Aorta (tissue), 5 donors: ENCODE measurements at places on chromosomes 3 and 15. TPM values are rescaled to one million over a fixed set of nuclear protein-coding genes. Genes with fewer than 3 reads are reported as not detected.
A peak's percentile ranks its signal among the peaks of the same experiment; 100 is the strongest.

DNA sequence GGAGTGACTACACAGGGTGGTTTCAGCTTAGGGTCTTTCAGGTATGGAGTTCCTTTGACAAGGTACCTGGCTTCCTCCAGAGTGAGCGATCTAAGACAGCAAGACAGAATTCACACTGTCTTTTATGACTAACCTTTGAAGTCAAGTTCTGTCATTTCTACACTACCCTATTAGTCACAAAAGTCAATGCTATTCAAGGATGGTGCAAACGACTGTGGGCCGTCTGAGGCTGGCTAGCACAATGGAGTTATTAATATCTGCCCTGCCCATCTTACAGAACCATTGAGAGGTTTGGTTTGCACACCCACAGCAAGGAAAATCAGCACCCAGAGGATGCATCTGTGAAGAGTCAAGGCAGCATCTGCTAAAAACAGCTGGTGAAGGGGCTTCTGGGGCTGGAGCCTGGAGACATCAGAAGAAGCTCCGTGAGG lies 62.9 kb upstream of the XCR1 start:
- DNase-seq, result no peak

DNA sequence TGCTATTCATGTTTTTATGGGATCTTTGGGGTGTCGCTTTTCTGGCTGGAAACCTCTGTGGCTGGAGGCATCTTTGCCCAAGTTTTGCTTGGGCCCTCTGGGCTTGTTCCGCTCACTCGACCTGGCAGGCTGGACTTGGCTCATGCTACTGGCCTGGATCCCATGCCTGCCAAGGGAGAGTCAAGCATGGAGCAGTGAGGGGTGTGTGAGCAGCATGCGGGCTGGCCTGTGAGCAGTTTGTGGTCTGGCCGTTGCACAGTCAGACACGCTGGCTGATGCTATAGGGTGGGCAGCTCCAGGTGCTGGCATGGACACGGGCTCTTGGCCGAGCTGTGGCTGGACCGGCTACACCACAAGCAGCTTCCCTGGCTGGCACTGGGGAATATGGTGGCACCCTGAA lies 491.1 kb downstream of the AGBL1 start:
- DNase-seq, result no peak

GRCh38 chr15:63334821-63335220 lies 46.8 kb downstream of the CA12 start:
- DNase-seq, result no peak

DNA sequence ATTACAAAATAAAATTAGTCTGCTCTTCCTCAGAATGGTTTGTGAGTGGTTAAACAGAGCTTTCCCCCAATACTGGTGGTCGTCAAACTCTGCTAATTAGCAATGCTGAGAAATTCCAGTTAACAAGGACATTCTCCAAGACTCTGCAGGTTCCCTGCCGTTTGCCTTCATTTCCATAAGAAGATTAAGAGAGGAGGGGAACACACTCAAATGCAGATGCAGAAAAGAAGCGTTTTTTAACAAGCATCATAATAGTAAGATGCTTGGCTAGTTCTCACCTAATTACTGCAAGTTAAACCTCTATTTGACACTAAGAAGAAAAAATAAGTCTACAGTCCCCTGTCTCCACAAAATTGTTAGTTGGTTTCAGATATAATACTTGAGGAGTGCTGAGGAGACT lies 3.7 kb upstream of the SOX2 start:
- no peak for DNase-seq

DNA sequence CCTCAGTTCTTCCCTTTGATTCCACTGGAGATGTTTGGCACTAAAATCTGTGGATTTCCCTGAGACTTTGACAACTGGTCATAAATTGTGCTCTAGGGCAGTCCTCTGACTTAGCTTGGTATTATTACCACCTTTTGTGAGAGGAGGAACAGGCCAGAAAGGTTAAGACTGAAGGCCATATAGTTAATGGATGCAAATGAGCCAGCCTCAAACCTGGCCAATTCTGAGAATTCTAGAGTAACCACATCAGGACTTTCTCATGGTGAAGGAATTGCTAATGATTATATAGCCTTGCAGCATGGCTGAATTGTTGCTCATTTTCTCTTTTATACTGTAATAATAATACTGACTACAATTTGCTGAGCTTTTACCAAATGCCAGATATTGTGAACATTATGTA lies 162.5 kb downstream of the CADPS start:
- no peak for DNase-seq

- no peak for DNase-seq
Measured at GRCh38 chr3:150737874-150738679, 24.9 kb downstream of the SIAH2 start.

- peak; percentile 90 for DNase-seq
Measured at GRCh38 chr3:129001101-129001805, at the start of gene EFCC1. EFCC1 (plus strand) TSS chr3:129001304; CDS start chr3:129001629, 325 bp downstream.

Gene GNAT1
- not detected for total RNA-seq

Gene SCAANT1
- total RNA-seq, result not detected

DNA sequence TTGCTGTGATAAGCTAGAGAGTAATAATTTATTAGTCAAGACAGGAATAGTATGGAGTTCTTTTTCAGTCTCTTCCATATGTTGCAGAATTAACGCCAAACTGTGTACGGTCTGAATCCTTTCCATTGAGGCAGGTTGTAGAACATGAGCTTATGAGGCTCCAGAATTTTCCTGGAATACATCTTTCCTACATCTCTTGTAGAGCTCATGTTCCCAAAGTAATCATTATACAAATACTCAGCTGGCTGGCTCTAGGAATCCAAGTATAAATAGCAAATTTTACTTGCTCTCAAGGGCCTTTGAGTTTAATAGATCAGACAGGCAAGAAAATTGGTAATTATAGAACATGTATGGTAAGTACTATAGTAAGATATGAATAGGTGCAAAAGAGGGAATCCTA lies 419.4 kb downstream of the RBMS3 start:
- no peak for DNase-seq

DNA sequence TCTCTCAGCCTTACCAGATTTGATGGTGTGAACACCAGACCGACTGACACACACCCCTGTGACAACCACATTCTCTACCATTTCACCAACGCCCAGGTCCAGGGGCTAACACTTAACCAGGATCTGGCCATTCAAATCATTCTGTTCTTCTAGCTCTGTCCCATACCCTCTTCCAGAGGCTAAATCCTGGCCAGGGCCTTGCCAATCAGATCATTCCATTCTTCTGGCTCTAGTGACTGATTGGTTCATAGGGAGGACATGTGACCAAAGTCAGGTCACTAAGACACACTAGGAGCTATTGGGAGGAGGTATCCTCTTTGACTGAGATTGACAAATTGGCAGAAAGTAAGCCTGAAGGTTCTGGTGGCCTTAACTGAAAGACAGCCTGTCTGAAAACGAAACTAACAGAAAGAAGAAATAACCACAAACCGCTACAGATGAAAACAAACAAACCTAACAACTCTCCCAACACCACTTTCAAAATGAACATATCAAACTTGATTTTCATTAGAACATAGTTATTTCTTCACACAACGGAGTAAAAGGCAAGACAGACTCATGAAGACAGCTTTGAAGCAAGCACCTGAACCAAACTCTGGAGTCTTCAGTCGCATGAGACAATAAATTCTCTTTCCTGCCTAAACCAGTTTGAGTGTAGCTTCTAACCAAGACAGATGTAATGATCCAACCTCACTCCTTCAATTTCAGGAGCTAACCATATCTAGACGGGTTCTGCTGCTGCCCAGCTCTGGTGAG lies 68.5 kb downstream of the TRANK1 start:
- no peak for DNase-seq

DNA sequence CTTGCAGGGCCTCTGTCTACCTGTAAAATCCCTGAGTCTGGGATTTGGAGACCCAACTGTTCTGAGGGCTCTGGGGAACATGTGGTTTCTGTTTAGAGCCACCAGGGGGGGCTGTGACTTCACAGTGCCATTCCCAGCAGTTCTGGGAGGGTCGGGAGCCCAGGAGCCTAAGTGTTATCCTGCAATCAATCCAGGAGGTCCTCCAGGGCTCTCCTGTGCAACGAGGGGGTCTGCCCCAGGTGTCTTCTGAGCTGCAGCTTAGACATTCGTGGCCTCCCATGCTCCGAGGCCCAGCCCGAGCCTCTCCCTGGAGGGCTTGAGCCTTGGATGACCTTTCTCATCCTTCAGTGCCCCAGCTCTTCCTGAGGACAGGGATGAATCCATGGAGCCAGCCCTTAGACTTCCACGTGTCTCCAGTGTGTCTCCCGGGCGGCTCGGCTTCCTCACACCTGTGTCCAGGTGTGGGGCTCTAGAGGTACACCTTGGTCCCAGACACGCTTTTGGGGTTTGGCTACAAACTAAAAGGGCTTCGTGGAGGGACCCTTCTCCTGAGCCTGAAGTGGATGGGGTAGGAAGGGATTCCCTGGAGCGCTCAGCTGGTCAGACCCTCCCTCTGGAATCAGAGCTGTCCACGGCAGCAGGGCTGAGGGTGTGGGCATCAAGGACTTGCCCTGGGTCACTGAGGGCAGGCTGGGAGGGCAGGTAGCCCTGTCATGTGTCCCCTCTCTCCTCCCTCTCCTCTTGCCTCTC lies 20.3 kb upstream of the ABTB1 start:
- no peak for DNase-seq

DNA sequence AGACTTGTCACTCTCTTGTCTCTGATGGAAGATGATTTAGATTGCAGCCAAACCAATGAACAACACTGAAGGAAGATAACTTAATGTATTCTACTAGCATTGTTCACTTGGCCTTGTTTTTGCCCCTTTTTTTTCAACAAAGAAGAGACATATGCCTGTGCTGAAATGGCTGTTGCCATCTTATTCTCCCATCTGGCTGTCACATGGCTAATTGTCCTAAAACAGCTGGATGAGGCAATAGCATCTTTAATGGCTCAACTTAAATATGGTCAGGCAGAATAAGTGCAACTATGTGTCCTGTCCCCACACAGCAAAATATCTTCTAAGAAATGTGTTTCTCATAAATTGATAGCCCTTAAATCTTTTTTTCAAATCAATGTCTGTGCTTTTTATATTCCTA lies 576.9 kb downstream of the TUSC7 start:
- DNase-seq, result no peak

DNA sequence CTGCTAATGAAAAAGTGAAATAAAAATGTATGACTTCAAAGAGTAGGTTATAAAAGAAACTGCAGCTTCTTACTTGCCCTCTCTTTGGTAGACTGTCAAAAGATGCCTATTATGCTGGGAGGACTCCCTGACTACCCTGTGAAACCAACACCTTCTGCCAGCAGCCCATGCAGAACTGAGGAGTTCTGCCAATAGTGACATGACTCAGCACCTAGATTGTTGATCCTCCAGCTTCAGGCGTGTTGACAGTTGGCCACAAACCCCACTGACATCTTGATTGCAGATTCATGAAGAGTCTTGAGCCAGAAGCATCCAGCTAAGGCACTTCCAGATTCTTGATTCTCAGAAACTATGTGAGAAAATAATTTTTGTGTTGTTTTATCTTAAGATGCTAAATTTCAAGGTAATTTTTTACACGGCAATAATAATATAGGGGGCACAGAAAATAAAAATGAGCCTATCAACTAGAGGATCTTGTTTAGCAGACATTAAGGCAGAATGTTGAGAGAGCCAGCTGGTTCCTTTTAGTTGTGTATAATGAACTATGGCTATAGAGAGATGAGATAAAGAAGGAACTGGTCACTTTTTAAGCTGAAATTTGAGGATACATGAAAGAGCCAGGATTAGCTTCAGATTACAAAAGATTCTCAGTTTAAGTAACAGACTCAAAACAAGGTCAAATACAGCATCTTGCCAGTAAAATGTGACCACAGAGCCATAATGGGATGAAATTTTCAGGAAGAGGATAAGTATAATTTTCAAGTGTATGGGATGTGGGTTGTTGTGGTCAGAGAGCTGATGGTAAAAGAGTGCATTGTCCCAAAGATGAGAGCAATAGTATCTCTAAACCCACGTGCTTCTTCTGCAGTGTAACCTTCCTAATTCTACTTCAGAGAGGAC lies 588.7 kb upstream of the CBLB start:
- peak; percentile 69 for DNase-seq

DNA sequence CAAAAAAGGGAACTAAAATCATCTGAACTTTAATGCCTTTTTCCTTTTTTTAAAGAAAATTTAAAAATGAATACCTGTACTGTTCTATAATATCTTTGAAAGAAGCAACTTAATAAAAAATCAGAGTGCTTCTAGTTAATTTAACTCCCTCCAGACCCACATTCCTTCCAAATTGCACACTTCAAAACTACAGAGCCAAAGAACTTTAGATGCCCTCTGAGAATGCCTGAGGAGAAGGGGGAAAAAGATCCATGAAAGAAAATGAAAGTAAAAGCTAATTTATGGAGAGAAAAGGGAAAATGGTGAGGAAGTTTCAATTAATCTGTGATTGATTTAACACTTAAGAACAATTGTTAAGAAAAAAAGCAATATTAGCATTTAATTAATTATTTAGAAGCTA lies 1141.6 kb downstream of the IGSF11 start:
- DNase-seq, result no peak

Gene GPR87
- not detected for total RNA-seq

Gene SMCO1
- total RNA-seq, result not detected

Gene DUOXA2
- total RNA-seq, result not detected

GRCh38 chr3:4419386-4419785 lies 47.7 kb downstream of the SUMF1 start:
- no peak for DNase-seq

GRCh38 chr3:195542316-195542697 lies 818 bp downstream of the PPP1R2 start:
- no peak for DNase-seq

GRCh38 chr3:157631478-157631877 lies 128.3 kb upstream of the VEPH1 start:
- DNase-seq, result no peak

Gene C3orf85
- not detected for total RNA-seq

Gene PGBD4
- 1.7 TPM for total RNA-seq

- DNase-seq, result no peak
Measured at GRCh38 chr3:37937156-37937555, 53.4 kb upstream of the VILL start.

DNA sequence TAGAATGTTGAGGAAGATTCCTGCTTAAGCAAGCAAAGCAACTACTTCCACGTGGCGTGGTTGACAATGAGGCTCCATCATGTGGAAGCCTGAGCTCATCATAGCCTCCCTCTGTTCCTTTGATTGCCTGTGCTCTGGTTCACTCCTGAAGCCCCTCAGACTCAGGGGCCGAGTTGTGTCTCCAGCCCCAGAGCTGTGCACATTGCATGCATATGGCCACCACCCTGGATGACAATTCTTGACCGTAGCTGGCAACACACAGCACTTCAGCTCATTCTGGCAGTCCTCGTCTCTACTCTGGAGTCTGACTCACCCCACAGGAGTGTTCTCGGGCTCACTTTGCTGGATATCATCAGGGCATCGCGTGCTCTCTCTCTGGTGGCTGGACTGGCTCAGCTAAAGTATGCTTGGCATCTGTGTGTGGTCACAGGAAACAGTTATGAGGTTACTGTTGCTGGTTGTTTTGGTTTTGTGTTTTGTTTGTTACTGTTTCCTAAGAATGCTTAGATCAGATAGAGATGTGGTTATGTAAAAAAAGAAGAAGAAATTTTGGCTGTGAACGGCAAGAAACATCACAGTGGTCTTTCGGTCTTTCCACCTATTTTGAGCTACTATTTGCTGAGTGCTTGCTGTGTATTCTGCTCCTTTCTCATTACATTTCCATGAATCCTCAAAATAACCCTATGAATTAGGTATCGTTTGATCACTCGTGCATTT lies 41.6 kb upstream of the MRPS22 start:
- DNase-seq, result no peak

GRCh38 chr3:118641608-118642007 lies 393.0 kb downstream of the IGSF11 start:
- DNase-seq, result no peak
